Fibroblast of the aortic adventitia (primary cell): ENCODE measurements at places on chromosomes 11 and 22.

- no peak for DNase-seq
Observed at GRCh38 chr22:20025401-20026203, 4.7 kb downstream of the TANGO2 start.

DNA sequence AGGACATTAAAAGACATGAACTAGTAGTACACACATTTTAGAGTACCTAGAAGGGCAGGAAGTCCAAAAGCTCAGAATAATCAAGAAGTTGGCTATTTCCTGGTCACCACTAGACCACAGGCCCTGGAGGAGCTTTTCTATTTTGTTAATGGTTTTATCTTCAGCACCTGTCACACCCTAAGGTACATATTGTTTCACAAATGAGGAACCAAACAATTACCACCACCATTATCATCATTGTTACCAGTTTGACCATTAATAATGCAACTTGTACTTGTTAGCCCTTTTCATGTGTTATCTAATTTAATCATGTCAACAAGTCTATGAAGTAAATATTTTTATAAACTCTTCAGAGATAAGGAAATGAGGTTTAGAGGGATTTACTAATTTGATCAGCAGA, 4.9 kb downstream of the MRPL48 start:
- DNase-seq: no peak

GRCh38 chr11:61325649-61326414, 7.1 kb downstream of the DDB1 start:
- peak; percentile 75 for DNase-seq

- DNase-seq: peak; percentile 38
Observed at GRCh38 chr22:22770280-22770871, 117.2 kb upstream of the IGLL5 start.

- DNase-seq: no peak
Observed at GRCh38 chr11:112801025-112801816, 160.0 kb upstream of the NCAM1 start.

- DNase-seq: peak; percentile 82
Observed at GRCh38 chr11:64885367-64886286, 7.2 kb upstream of the EHD1 start.

DNA sequence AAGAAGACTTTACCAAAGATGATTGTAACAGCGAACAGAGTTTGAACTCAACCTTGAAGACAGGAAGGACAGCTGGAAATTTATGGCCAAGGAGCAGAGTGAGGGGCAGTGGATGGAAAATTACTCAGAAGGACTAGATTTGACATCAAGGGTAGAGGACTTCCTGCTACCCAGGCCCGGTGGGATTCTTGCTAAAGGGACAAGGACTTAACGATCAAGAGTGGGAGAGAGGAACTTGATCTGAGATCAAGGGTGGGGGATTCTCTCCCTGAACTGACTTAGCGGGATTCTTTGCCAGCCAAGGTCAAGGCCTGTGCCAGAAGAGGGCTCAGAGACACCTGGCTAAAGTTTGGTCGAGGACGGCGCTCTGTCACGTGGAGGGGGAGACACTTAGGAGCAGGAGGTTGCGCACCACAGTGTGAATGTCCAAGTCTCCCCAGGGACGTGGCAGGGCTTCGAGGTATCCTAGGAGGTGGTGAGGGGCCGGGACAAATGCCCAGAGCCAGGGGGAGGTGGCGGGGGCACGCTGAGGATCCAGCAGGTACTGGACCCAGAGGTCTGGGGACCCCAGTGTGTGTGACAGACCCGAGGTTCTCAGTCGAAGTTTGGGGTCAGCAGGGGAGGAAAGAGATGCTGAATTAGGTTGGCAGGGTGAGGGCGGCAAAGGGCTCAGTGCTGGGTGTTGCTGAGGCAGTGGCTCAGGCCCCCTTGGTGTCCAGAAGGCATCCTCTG, 46.1 kb upstream of the SHISAL1 start:
- no peak for DNase-seq

DNA sequence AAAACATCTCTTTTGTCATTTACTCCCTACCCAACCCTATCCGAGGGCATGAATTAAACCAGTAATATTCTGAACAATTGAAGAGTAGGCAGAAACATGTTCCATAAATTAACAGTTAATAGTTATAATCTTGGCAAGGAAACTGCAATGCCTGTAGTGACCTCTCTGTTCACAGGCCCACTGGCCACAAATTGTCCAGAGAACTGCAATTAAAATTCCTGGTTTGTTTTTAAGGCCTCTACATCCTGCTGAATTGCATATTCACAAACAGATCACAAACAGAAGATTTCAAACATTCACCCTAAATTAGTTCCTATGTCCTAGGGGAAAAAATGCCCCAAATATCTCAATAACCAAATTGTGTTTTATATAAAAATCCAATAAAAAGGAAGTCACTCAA, 143.2 kb upstream of the TRPC6 start:
- DNase-seq: no peak

- DNase-seq: no peak
Observed at GRCh38 chr11:68341557-68342458, 29.4 kb downstream of the LRP5 start.

DNA sequence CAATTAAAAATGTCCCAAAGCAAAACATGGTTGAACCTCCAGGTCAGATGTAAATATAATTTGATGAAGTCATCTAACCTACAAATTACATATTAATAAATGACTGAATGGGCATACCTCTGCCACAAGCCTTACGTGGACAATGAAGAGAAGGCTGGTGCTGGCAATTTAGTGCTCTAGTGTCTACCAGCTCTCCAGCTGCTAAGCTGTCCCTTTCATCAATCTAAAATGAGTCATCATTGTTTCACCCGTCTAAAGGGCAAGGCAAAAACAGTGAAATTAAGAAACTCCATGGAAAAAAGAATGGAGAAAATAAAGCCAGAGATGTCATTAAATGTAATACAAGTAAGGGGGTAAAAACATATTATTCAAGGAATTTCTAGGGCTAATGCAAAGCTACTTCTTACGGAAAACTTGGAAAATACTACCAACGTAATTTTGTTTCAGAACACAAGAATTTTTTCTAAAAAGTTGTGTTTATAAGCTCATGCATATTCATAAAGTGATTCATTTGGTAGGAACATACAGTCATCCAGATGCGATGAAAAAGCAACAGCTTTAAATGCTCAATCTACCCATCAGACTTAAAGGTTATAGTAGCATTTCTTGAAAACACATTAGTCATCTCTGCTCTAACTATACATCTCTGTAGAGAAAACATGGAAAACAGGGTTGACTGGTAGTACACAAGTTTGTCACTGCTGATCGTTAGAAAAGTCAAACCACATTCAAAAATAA, 71.5 kb downstream of the SIK3 start:
- peak; percentile 64 for DNase-seq

GRCh38 chr11:83721263-83721662, 435.1 kb upstream of the CCDC90B start:
- DNase-seq: no peak

DNA sequence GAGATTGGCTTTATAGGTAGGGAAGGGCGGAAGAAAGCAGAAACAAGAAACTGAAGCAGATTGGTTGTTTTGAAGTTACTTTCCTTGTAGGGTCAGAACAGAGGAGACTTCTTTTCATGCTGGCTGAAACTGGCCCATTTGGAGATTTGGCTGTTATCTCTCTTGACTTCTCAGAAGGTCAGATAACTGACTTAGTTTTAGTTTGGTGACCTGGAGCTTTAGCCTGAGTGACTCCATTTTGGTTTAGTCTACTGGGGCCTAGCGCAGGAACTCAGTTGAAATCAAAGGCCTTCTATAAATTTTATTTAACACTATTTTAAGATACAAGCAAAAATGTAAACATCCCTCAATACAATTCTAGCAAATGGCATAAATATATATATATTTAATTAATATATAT, 31.4 kb downstream of the CSTPP1 start:
- no peak for DNase-seq

DNA sequence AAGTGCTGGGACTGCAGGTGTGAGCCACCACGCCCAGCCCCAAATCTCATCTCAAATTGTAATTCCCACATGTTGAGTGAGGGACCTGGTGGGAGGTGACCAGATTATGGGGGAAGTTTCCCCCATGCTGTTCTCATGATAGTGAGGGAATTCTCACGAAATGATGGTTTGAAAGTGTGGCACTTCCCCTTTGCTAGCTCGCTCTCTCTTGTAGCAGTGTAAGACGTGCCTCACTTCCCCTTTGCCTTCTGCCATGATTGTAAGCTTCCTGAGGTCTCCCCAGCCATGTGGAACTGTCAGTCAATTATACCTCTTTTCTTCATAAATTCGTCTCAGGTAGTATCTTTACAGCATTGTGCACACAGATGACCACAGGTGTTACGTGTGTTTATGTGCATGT, 357.8 kb downstream of the CADM1 start:
- no peak for DNase-seq

- DNase-seq: no peak
Observed at GRCh38 chr22:28005513-28005912, 86.5 kb upstream of the PITPNB start.

- DNase-seq: no peak
Observed at GRCh38 chr11:6413791-6414201, 5.1 kb downstream of the APBB1 start.

DNA sequence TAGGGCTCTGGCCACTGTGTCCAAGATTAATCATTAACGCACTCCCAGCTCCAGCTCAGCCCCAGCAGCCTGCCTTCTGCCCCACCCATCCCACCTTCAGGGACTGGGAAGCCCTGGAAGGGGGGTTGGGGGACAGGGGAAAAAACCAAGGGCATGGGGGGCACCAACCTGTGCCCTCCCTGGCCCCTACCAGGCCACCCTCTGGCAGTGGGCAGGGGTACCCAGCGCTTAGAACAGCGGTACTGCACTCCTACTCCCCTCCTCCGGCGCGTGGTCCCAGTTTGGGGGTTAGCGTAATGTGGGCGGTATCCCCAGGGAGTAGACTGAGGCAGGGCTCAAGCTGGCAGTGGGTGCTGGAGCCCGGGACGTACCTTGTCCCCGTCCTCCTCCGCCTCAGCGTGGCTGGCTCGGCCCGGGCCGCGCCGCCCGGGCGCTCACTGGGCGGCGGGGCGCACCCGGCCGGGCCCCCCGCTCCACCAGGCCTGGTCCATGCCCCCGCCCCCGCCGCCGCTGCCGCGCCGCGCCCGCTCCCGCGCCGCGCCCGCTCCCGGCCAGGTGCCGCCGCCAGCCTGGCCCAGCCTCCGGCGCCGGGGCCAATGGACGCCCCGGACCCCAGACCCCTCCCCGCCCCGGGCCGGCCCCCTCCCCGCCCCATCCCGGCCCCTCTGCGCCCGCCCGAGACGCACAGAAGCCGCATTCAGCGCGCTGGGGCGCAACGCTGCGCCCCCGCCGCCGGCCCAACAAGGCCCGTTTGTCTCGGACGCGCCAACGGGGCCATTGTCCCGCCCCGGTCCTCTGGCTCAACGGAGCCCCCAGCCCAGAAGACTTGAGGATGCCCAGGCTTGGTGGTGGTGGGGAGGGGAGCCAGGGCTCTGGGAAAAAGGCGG, at the start of gene GAL3ST1:
Gene GAL3ST1, minus strand, starts transcription at position 571 of the 887 bp plus-strand sequence. CDS start 17,273 bp downstream, outside the sequence.
- DNase-seq: no peak

- DNase-seq: no peak
Observed at GRCh38 chr11:133122256-133122655, 410.0 kb downstream of the OPCML start.

DNA sequence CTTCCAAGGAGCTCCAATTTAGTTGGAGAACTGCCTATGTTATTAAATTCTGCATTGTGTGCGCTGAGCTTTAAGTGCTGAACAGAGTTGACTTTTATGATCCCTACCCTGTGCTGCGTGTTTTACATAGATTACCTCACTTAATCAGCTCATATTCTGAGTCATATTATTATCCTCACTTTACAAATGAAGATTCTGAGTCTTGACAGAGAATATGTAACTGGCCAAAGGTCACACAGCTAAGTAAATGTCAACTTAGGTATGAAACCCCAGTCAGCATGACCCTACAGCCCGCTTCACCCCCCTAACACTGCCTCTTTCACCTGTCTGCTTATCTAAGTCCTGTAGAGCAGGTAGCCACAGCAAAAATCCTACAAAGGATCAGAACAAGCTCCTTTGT, 19.8 kb upstream of the TMPRSS5 start:
- DNase-seq: no peak

DNA sequence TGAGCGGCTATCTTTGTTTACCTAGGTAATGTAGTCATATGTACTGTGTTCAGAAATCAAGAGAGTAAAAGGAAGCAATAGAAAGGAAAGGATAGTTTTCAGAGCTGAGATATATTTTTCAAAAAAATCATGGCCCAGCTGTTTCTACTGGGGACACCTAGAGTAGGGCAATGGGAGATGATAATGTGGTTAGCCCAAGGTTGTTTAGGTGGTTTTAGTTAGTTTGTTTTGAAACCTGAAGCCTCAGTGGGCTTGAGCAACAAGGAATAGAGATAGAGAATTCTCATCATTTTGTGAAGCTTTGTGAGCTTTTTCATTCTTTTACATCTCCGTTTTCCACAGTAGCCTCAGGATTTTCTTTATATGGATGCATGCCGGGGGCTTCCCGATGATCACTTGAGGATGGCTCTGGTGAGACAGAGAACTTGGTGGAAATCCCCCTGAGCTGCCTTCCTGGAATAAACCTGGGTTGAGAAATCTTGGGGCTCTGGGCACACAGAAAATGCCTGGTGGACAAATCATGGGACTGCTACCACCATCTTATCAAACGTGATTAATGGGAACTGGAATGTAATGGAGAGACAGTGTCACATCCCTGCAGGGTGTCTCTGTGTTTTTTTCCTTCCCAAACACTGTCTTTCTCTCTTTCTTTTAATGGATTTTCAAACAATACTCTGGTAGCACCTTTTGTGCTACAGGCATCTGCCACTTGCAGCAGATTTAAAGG, 49.0 kb downstream of the ARHGAP42 start:
- DNase-seq: peak; percentile 15

GRCh38 chr11:64754919-64755662, 4.7 kb downstream of the PYGM start:
- no peak for DNase-seq

- no peak for DNase-seq
Observed at GRCh38 chr11:62851807-62852522, 12.6 kb upstream of the WDR74 start.

DNA sequence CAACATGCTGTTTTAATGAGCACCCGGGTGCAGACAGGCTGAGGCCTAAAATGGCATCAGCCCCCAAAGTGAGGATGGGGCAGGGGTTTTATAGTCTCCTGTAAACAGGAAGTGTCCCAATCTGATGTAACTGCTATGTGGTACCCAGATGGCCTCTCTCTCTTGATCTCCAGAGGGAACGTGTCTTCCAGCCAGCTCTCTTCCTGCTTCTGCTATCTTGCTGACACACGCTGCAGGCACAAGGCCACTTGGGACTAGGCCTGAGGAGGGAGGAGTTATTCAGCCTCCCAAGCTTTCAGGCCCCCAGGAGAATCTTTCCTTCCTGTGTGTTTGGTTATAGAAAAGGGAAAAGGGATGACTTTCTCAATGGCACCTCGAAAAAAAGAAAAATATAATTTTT, 11.4 kb upstream of the VSTM5 start:
- DNase-seq: peak; percentile 57

GRCh38 chr22:32079130-32080089, 36.3 kb downstream of the SLC5A1 start:
- peak; percentile 71 for DNase-seq

DNA sequence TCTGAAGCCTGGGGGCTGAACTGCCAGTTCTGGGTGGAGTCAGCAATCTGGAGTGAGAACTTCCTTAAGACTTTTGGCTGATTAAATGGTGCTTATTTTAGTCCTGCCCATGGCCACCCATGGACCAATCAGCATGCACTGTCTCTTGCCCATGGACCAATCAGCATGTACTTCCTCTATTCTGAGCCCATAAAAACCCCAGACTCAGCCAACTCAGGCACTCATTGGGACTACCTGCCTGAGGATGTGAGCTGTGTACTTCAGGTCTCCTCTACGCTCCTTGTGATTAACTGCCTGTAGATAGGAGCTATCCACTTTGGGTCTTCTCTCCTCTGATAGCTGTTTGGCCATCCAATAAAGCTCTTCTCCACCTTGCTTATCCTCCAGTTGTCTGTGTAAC, 342.3 kb upstream of the CCDC179 start:
- no peak for DNase-seq
